NCI-H2107 (cell line): ENCODE measurements at places on chromosomes 12 and 14.

DNA sequence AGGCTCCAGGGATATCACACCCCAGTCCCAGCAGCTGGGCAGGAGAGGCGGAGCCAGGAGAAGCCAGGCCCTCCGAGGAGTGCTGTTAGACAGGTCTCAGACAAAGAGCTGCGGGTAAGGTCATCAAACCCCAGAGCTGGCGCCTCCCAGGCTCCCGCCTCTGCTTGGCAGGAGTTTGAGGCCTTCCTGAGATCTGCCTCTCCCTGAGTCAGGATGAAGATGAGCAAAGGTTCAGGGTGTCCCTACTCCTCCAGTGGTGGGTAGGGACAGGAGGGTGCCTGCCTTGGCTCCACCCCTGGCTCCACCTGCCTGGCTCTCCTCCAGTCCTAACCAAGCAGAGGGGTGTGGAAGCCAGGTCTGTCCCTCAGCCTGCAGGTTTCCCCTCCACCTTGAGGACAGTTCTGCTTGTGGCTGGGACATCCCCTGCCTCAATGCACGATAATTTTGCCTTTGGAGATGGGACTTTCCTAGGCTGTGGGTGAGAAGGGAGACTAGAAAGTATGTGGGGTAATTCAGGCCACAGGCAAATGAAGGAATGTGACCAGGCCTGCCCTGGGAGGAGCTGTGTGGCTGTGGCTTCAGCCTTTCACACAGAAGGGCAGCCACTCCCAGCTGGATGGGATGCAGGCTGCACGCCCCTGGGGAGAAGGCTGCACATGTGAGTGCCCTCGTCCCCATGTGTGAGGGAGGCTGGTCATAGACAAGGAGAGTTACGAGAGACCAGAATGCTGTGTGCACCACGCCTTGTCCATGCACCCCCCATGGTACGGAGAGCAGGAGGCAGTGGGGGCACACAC is 2.2 kb downstream of the PLEKHG6 start:
- DNase-seq = peak; percentile 45

DNA sequence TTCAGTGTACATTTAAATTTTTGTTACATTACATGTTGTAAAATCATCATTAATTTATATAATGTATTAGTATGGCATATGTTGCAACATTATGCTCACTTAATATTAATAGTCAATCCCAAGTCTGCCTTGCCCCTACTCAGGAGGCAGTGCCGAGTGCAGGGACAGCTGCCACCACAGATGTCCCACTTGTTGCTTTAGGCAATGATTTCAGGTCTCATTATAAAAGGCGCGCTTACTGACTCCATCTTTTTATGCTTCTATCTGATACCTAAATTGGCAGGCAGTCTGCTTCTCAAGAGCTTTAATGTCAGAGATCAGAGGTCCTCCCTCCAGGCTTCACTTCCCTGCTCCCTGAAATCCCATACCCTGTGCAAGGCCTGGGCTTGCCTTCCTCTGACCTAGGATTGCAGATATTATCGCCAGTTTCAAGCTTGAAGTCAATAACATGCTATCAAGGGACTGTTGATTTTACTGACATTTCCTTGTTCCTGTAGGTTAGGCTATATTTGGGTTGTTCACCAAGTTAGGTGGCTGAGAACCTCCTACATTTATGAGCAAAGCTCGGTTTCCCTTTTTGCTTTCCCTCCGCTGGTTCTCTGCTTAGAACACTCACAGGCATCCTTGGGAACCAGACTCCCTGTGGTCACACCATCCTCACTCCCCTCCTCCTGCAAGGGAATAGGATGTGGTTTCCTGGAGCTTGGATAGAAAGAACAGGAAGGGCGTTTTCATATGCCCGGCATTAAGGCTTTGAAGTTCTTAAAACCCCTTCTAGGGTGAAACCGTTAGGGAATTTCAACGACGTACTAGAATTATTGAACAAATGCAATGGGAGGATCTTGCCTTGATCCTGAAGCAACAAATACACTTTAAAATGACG is 208.4 kb upstream of the FKBP4 start:
- no peak for DNase-seq

DNA sequence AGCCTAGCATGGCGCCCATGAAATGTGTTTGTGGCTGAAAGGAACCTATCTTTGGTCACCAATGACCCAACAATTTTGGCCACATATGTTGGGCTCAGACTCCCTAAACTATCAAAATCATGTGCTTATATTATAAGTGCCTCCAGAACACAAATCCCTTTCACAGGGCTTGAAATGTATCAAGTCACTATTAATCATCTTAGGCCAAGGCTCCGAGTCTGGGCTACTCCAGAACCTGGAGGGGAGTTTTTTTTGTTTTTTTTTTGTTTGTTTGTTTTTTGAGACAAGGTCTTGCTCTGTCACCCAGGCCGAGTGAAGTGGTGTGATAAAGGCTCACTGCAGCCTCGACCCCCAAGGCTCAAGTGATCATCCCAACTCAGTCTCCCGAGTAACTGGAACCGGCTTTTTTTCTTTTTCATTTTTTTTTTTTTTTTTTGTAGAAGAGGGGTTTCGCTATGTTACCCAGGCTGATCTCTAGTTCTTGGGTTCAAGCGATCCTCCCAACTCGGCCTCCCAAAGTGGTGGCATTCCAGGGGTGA is 989 bp upstream of the DRAM1 start:
- no peak for DNase-seq

- peak; percentile 57 for DNase-seq
Observed at GRCh38 chr14:89915114-89915878, 39.2 kb downstream of the EFCAB11 start.

- no peak for DNase-seq
Observed at GRCh38 chr12:42631513-42631912, 42.0 kb upstream of the PRICKLE1 start.

GRCh38 chr14:65164068-65164824 is 61.9 kb upstream of the MAX start:
- DNase-seq = peak; percentile 66

- no peak for DNase-seq
Observed at GRCh38 chr14:24063263-24063836, 8.0 kb upstream of the CPNE6 start.

- no peak for DNase-seq
Observed at GRCh38 chr14:100410056-100410565, 87.0 kb downstream of the SLC25A47 start.

GRCh38 chr14:55802986-55803872 is 223.2 kb downstream of the KTN1 start:
- no peak for DNase-seq

GRCh38 chr12:71071536-71072097 is 86.2 kb downstream of the TSPAN8 start:
- DNase-seq = no peak

DNA sequence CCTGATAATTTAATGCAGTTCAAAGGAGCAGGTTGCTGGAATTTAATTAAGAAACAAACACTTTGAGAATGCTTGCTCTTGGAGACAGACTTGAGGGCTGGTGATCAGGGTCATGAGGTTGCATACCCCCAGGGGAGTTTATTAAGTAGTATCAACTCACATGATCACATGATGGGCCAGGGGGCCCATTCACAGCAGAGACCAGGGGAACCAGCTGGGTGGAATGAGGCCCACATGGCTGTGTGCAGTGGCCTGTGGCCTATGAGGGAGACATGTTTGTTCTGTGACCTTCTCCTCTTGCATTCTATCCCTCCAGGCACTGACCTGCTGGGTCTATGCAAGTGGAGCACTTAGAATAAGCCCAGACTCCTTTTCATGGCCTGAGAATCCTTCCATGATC is 266.6 kb upstream of the PWP1 start:
- DNase-seq = no peak

- peak; percentile 77 for DNase-seq
Observed at GRCh38 chr12:116783525-116784237, 45.6 kb downstream of the RNFT2 start.

DNA sequence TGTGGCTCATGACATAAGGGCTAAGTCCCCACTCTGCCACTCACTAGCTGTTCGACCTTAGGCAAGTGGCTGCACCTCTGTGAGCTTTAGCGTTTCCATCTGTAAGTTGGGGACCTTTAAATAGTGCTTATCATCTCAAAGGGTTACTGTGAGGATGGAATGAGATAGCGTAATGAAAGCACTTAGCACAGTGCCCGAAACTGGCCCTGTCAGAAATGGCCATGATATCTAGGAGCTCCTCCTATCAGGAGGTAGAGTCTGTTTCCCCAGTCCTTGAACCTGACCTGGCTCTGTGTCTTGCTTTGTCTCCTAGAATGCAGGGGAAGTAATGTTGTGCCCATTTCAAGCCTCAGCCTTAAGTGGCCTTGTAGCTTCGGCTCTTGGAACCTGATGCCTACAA is 211.0 kb downstream of the RBM19 start:
- DNase-seq = no peak

DNA sequence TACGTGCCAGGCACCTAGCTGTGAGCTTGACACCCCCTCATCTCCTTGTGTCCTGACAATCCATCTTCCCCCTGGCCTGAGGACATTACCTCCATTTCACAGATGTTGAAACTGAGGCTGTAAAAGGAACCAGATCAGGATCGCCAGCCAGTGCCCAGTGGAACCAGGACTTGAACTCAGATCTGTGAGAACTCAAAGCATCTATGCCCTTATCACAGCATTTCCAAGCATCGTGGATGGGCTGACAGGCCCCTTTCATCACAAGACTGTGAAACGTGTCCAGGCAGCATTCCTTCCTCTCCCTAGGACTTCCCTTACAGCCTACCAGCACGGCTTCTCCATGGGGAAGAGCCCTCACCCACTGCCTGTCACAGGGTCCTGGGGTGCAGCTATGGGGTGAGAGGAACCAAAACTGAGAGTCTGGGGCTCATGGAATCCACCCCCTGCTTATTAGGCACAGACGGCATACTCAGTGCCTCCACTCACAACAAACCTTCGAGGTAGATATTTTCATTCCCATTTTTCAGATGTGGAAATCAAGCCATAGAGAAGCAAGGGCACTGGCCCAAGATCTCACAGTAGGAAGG is 26.9 kb downstream of the CMKLR1 start:
- DNase-seq = no peak

GRCh38 chr12:104586351-104586919 is 129.7 kb downstream of the CHST11 start:
- no peak for DNase-seq

GRCh38 chr12:20525064-20525610 is 156.8 kb downstream of the PDE3A start:
- DNase-seq = no peak

GRCh38 chr12:73719223-73719622 is 818.4 kb upstream of the ATXN7L3B start:
- no peak for DNase-seq

- DNase-seq = no peak
Observed at GRCh38 chr14:102655137-102655536, 62.7 kb downstream of the RCOR1 start.

DNA sequence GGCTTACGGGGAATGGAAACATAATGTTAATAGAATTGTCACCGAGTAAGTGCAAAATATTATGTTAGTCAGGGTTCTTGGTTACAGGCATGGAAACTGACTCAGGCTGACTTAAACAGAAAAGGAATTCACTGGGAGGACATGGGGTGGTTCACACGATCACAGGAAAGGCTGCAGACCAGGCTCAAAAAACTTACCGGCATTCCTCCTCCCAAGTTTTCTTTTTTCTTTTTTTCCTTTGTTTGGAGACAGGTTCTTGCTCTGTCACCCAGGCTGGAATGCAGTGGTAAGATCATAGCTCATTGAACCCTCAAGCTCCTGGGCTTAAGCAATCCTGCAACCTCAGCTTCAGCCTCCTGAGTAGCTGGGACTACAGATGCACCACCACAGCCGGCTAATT is 11.9 kb upstream of the UBE2N start:
- no peak for DNase-seq

DNA sequence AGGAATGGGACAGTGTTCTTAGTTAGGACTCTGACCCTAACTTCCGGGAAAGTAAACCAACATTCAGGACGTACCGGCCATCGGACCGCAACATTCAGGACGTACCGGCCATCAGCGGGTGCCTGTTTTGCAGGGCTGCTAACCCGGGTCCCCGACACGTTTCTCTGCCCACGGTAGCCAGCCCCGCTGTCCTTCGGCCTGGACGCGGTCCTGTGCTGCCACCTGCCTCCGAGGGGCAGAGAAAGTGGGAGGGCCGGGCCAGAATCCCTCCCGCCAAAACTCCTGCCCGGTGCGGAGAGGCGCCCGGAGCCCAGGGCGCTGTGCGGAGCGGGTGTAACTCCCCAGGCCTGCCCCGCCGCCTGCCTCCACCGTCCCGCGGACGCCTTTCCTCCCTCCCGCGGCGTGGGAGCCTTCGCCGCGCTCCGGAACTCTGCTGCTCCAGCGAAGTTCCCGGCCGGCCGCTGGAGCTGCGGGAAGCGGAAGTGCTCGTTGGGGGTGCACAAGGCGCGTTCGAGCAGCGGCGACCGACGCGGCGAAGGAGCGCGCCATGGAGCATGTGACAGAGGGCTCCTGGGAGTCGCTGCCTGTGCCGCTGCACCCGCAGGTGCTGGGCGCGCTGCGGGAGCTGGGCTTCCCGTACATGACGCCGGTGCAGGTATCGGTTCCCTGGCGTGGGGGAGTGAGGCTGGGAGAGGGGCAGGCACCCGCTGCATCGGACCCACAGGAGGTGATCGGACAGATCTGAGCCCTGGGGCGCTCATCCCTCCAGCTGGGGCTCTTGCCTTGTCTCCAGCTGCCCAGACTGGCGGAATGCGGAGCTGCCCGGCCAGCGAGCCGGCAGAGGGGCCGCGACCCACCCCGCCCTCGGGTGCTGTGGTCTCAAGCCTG is at the start of gene DDX55:
Gene DDX55, plus strand, starts transcription at position 498 of the 888 bp plus-strand sequence. Its CDS starts 50 bp downstream, at position 548.
- DNase-seq = peak; percentile 84

- no peak for DNase-seq
Observed at GRCh38 chr12:122865268-122866231, 30.3 kb downstream of the HIP1R start.

DNA sequence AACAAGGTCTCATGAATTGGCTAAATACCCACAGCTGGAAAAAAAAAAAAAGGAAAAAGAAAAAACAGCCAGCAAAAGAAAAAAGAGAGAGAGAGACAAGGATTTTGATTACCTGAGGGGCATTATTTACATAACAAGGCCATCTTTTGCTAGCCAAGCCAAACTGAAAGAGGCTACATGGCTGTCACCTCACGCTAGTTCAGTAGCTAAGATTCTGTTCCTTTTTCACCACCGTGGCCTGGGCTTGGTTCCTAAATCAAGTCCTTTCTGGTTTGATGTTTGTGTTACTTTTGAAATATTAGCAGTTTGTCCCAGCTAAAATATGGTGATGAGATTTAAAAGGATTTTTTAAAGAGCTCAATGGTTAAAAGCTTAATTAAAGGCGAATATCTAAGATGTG is 2.0 kb upstream of the SDS start:
- no peak for DNase-seq

DNA sequence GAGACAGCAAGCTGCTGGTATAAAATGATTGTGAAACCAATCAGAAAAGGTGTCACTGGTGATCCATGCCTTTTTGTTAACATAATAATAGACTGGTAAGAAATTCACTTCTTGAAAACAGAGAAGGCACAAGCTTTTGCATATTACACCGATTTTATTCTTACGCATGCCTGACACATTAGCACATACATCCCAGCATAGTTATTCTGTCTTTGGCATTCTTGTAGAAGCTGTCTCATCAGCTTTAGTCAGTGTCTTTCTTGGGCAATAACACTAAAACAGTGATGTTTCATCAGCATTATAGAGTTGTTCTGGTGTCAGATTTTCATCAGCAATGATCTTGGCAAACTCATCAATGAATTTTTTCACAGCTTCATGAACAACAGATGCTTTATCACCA is 283.4 kb upstream of the TMTC1 start:
- no peak for DNase-seq
